ENCODE measurements at places on chromosomes 6 and 20.

DNA sequence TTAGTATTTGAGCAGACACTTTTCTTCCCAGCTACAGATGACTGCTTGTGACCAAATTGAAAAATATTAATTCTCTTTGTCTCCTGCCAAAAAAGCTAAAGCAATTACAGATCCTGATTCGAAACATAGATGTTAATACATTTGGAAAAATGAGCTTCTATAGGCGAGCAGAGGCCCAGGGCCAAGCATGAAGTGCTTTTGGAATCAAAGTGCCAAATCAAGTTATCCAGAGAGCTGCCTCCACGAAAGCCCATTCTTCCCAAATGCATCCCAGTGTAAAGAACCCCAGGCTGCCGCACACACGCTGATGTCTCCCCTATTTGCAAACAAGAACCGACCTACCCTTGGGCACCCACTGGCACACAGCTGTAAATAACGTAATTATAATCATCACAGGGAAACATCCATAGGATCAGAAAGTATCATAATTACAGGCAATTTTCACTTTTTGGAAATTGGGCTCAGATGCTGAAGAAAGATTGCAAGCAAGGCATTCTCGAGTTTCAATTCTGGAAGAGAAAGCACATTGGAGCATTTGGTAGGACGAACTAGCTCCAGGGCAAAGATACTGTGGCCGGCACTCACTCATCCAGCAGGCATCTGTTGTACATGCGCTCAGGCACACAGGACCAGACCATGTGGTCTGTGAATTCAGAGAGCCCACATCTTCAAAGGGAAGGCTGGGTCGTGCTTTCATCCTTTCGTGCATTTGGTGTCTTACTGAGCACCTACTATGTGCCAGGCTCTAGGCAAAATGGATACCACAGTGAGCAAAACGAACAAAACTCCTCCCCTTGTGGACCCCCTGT, 45.9 kb downstream of the BMP7 start:
- no peak for DNase-seq

DNA sequence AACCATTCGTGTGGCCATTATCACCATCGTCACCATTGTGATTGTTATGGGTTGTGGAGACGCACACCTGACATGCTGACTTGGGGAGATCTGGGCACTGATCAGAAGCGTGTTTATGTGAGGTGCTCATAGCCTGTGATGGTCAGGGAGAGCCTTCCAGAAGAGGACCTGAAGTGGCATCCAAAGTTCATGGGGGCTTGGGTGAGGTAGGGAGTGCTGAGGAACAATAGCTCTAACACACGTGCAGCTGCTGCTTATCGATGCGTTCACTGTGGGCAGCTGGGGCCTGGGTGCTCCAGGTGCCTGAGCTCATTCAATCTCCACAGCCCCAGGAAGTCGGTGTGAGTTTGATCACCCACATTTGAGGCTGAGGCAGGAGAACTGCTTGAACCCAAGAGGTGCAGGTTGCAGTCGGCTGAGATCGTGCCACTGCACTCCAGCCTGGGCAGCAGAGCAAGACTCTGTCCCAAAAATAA, 227.3 kb downstream of the PREX1 start:
- no peak for DNase-seq

- no peak for DNase-seq
Observed at GRCh38 chr6:41954668-41955067, 13.1 kb upstream of the CCND3 start.

- DNase-seq: peak; percentile 43
Observed at GRCh38 chr6:108260126-108260808, 573 bp downstream of the SNX3 start.

DNA sequence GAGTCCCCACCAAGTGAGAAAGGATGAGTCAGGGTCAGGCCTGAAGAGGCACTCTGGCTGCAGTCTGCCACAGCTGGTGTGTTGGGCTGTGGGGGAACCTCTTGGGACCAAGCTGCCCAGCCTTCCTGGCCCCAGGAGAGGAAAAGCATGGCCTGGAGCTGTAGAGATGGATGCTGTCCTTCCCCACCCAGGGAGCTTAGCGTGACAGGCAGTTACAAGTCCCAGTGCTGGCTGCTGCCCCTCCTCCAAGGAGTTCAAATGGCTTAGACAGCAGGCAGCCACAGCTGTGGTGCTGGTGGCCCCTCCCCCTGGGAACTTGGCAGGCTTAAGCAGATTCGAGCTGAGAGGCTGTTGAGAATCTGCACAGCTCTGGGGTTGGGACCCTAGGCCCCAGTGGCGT, 253.2 kb downstream of the PLCB1 start:
- DNase-seq: no peak

- DNase-seq: no peak
Observed at GRCh38 chr6:10626154-10626741, 68.2 kb downstream of the C6orf52 start.

GRCh38 chr6:24255676-24256075, 102.2 kb downstream of the DCDC2 start:
- DNase-seq: no peak

DNA sequence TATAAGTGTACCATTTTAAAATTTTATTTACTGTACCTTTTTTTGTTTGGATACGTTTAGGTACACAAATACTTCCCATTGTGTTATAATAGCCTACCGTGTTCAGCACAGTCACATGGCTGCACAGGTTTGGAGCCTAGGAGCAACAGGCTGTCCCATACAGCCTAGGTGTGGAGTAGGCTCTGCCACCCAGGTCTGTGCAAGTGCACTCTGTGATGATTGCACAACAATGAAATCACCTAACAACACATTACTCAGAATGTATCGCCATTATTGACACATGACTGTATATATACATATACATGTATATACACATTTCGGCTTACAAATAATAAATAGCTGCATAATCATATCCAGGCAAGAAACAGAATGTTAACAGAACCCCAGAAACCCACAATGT, 15.4 kb downstream of the SERAC1 start:
- DNase-seq: no peak

DNA sequence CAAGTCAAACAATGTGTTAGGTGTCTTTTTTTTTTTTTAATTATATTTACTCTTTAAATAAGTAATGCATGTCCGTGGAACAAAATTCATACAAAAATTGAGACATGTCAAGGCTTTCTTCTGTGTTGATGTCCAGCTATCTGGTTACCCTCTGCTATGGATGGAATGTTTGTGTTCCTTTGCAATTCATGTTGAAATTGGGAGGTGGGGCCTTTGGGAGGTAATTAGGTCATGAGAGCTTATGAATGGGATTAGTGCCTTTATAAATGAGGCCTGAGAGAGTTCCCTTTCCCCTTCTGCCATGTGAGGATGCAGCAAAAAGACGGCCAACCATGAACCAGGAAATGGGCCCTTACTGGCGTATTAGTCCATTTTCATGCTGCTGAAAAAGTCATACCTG, 83.1 kb upstream of the KCNG1 start:
- no peak for DNase-seq

GRCh38 chr6:13038315-13038714, 290.0 kb downstream of the TBC1D7 start:
- DNase-seq: no peak

DNA sequence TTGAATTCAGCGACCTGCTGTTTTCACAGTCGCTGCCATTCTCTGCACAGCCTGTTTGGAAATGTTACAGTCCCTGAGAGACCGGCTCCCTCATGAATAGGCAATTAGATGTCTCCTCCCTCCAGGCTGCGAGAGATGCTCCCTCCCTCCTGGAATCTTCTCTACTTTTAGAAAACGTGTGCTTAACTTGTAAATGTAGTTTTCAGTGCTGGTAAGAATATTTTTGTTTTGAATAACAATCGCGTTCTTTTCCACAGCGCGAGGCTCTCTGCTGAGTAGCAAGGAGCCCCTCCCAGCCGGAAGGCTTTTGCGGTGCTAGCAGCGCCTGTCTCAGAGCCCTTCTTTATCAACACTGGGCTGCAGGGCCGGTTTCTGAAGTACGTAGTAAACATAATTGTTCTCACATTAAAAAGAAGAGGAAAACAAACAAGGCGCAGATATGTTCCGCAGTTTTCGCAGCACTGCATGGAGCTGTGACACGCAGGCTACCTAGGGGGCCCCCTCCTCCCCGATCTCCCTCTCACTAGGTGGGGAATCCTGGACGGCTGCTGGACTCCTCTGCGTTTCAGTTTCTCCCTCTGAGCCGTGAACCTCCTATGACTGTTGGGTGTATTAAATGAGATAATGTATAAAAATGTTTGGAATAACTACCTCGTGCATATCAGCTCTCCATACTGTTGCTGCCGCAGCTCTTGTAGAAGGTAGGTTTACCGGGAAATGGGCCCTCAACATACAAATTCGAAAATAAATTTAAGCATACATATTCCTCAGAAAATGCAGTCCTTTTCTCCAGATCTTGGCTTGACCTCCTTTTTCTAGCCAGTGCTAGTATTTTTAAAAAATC, 79.0 kb upstream of the SPACA1 start:
- no peak for DNase-seq

- DNase-seq: no peak
Observed at GRCh38 chr6:30066082-30066481, 916 bp upstream of the PPP1R11 start.

GRCh38 chr6:139372326-139373153, 1.9 kb downstream of the CITED2 start:
- DNase-seq: no peak

GRCh38 chr6:157548635-157549467, 167.9 kb downstream of the ZDHHC14 start:
- no peak for DNase-seq

- no peak for DNase-seq
Observed at GRCh38 chr6:108584323-108584722, 23.6 kb downstream of the FOXO3 start.

- DNase-seq: no peak
Observed at GRCh38 chr20:35871259-35871771, 83.0 kb downstream of the SCAND1 start.

- DNase-seq: no peak
Observed at GRCh38 chr6:117687021-117687648, 11.9 kb downstream of the NUS1 start.

DNA sequence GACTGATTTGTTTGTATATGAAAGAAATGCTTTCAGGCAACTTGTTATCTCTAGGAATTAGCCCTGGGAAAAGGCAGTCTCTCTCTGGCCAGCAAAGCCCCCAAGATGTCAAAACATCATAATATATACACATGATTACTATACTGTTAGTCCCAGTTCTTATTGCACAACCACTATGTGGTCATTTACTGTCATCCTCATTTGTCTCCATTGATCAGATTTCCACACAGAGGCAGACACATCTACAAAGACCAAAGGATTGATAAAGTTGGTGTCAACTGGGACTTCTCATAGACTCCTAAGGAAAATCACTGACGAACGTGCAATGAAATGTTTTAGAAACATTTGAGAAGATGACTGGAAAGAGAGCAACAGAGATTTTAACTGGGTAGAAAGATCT, 71.9 kb upstream of the POPDC3 start:
- no peak for DNase-seq

- no peak for DNase-seq
Observed at GRCh38 chr6:5199283-5199682, 61.5 kb downstream of the LYRM4 start.

GRCh38 chr6:121647905-121648304, 212.5 kb downstream of the GJA1 start:
- no peak for DNase-seq

DNA sequence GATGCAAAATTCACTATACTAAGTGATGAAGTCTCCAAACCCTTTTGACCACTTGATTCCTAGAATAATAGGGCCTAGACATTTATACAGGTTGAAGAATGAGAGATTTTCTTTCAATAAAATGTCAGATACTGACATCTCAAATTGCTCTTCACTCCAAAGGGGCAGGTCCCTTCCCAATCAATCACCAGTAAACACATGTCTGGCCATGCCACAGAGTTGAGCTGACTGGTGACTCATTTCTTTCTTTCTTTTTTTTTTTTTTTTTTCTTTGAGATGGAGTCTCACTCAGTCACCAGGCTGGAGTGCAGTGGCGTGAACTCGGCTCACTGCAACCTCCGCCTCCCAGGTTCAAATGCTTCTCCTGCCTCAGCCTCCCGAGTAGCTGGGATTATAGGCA, 388.6 kb upstream of the BTBD3 start:
- no peak for DNase-seq

- no peak for DNase-seq
Observed at GRCh38 chr20:53150532-53150931, 178.4 kb downstream of the TSHZ2 start.

- DNase-seq: no peak
Observed at GRCh38 chr6:33772082-33772830, 16.7 kb downstream of the LEMD2 start.

All from HuH-7.5 (cell line).